ENCODE measurements at places on chromosomes 16 and 17.

- no peak for DNase-seq
Observed at GRCh38 chr17:699345-699744, 15.3 kb downstream of the VPS53 start.

DNA sequence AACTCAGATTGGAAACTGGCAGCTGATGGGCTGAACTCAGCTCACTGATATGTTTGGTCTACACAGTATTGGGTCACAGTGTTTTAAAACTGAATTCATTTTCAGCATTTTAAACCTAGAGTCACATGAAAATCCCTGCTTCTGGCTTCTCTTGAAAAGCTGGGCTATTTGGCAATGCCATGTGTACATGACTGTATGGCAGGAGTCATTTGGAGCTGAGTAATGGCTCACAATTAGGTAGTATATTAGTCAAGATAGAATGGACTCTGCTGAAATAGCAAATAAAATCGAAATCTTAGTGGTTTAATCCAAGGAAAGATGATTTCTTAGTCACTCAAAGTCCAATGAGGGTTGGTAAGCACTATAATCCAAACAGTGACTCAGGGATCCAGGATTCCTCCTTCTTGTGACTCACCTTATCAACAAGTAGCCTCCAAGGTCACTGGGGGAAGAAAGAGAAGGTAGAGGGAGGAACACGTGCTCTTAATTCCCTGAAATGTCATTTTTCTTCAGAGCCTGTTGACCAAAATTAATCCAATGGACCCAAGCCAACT lies 13.9 kb upstream of the PMP22 start:
- no peak for DNase-seq

DNA sequence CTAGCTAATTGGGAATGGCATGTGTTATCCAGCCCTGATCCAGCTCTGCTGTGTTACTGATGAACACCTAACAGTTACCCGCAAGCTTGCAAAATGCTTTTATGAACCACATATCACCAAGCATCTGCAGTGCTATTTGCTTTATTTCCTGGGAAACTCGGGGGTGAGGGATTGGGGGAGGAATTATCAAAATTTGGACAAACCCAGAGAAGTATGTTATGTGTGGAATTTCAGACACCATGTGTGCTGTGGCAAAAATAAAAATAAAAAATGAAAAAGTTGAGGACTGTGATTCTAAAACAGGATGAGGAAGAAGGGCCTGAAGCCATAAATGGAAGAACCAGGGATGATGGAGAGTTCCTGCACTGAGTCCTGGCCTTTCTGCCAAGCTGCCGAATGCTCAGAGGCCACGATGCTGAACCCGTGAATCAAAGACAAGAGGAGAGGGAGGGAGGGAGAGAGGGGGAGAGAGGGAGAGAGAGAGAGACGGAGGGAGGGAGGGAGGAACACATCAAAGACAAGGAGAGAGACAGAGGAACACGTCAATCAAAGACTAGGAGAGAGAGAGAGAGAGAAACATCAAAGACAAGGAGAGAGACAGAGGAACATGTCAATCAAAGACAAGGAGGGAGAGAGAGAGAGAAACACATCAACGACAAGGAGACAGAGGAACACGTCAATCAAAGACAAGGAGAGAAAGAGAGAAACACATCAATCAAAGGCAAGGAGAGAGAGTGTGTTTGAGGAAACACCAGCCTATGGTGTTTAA lies 89.8 kb downstream of the MRM3 start:
- no peak for DNase-seq

DNA sequence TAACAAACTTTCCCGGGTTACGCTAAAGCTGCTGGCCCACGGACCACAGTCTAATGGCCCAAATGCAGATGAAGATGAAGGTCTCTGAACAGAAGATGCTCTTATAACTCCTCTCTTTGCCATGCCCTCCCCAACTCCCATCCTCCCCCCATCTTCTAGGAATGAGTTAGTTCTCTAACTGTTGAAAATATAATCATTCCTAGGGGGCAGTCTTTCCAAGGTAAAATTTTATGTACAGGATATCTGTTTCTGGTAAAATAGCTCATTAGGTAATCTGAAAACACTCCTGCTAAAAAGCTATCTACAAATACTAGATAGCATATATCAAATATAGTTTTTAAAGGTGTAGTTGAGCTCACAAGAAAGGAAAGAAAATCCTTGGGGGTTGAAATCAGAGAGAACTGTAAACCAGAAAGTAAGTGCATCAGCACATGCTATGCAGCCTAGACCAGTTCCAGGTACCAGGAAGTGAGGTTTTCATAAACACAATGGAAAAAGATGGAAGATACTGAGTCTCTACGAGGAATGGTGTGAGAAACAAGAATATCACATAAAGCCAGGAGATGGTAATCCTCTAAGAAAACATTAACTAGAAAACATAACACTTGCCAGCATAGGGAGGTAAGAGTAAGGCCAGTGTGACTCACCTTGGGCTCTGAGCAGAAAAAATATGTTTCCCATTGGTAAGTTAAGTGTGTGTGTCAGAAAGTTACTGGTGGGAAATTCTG lies 38.1 kb downstream of the CMC2 start:
- no peak for DNase-seq

- no peak for DNase-seq
Observed at GRCh38 chr16:17270111-17270510, 200.6 kb downstream of the XYLT1 start.

DNA sequence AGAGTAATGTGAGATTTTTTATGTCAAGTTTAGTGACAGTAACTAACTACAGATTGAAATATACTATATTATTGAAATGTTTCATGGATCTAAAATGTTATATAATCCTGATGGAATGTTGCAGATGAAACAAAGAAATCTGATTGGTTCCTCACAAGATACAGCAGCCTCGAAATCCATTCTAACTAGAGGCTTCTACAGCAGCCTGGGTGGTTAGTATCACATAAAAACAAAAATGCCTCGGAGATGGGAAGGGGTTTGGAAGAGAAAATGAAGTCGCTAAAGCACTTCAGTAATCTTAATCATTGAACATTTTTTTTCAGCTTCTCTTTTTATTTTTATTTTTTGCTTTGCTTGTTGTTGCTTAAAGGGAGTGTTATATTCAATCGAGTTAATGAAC lies 75.2 kb downstream of the TANC2 start:
- DNase-seq = no peak

DNA sequence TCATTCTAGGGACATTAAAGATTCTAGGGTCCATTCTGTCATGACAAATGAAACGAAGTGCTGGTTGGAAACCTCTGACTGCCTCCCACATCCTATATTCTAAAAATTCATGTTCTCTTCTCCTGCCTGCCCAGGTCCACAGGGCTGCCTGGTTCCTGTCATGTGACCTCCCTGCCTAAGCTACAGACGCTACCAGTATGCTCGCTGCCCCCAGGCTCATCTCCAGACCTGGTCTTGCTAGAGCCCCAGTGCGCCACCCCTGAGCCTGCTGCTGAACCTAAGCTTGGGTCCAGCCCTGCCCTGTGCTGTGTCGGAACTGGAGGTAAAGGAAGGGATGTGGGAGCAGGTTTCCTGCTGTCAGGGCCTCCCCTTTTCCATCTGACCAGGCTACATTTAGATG lies 231.6 kb upstream of the CDH5 start:
- DNase-seq = no peak

DNA sequence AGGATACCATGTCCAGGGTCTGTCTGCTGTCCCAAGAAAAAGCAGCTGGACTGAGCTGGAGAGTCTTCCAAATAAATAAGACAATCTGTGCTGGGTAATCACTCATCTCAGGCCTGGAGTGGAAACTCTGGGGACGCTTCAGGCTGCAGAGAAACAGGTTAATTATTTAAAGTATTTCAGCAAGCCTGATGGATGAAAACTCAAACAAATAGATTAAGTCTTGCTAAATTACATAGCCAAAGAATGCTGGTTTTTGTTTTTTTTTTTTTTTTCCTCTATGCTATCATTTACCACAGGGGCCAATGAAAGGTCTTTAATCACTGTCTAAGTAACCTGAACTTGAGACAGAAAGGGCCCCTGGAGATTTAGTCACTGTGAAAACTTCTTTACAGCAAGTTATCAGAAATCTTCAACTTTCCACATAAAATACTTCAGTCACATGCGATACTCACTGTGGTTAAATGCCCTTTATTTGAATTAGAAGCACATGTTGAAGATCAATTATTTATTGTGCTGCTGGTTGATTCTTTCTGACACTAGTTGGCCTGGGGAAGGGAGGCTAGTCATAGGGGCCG lies 31.0 kb upstream of the KCNJ2 start:
- no peak for DNase-seq

- DNase-seq = no peak
Observed at GRCh38 chr17:48067245-48067644, 19.1 kb downstream of the NFE2L1 start.

GRCh38 chr16:65543781-65544740 lies 422.2 kb upstream of the CDH11 start:
- DNase-seq = no peak

GRCh38 chr16:48641770-48642169 lies 31.8 kb upstream of the N4BP1 start:
- DNase-seq = no peak

- no peak for DNase-seq
Observed at GRCh38 chr17:58335779-58336455, 7.3 kb upstream of the TSPOAP1 start.

DNA sequence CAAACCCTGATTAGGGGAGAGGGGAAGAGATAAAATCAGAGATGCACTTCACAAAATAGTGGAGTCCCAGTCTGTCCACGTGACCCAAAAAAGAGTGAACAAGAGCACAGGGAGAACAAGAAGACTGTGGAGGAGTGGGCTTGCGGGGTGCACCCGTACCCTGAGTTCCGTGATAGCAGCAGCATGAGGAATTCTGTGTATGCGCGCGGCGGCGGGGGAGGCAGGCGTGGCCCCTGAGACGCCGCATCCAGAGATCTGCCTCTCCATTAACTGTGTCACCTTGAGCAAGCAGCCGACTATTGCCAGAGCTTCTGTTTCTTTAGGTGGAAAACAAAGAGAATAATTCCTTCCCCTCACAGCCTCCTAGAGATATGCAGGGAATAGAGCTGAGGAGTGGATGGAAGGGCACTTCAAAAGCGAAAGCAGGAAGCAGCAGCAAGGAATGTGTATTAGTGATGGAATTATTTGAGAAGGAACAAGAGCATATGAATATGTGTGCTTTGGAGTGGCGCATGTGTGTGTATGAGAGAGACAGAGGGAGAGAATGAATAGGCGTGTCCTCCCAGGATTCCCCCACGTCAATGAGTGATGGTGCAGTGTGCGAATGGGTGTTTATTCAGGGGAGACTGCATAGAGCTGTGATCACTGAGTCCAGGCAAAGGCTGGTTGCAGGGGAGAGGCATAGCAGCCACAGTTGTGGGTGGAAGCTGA lies 10.4 kb upstream of the SOX9 start:
- no peak for DNase-seq

DNA sequence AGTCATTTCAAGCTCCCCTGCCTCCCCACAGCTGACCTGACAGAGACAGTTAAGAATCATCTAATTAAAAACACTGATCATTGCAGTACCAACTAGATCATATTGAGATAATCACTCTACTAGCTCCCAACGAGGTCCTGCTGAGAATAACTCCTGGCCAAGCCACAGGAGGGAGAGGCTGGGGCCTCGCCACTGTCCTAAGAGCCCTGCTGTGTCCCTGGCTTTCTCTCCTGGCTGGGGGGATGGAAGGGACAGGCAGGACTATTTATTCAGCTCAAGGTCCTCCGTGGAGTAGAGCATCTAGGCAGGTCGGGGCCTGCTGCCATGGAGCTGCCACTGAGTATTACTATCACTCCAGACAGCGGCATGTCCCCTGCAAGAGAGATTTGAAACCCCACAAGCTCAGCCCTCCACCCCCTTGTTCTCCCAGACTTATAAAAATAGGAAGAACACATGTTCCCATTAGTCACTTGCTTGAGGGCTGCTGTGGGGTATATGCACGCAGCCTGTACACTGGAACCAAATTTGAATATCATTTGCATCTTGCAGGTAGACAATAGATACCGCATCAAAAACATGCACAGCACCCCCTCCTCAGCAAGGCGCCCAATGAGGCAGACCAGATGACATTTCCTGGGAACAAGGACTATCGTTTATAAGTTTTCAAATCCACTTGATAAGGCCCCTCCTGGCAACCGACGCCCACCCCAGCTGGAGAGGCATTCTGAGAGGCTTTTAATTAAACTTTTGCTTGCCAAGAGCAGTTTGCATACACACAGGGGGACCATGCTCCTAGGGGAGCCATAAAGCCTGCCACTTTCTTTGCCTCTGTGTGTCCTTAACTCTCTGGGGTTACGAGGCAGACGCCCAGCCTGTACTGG lies 385.2 kb upstream of the ZFHX3 start:
- no peak for DNase-seq

DNA sequence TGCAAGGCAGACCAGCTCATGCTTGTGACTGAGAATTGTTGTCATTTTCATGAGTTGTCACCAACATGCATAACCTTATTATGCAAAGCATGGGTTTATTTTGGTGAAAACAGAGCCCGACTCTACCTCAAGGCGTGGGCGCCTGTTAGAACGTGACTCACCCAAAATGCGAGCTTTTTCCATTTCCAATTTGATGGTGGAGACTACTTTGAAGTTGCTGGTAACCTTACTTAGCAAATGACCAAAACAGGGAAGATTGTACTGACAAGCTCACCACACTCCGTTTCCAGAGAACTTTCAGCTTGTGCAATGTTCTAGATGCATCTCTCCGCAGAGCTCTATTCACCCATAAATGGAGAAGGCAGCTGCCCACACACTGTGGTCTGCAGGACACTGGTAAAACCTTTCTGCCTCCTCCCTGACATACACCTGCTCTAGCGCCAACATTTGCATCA lies 284.5 kb downstream of the MAF start:
- DNase-seq = no peak

DNA sequence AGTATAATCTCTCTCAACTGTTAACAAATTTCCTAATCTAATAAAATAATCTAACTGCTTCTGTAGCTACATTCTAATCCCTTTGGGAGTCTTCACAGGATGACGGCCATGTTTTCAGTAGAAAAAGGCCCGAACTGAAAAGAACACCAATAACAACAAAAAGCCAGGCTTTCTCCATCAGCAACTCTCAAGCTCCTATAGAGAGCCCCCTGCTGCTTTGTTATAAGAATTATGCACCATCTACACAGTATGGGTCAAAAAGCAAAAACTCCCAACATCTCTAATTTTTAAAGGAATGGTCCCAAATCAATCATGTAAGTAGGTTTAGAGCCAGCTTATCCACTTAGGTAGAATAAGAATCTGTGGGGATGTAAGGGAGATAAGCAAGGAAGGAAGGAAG lies 163.6 kb upstream of the C17orf78 start:
- DNase-seq = no peak

- no peak for DNase-seq
Observed at GRCh38 chr17:45747911-45748310, 36.2 kb upstream of the CRHR1 start.

DNA sequence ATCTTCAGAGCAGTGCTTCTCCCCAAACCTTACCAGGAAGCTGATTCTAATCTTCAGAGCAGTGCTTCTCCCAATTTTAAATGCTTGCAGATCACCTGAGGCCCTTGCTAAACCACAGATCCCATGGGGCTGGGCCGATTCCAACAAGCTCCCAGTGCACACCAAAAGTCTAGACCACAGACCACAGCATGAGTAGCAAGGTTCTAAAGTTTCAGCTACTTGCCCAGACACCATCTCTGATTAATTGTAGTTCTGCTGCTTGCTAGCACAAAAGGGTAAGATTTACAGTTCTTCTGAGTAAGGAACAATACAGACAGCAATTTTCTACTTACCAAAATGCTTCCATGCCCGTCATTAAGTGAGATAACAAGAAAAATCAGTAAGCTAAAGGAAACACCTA lies 12.2 kb downstream of the CLEC3A start:
- no peak for DNase-seq

Data from esophagus squamous epithelium (tissue), 5 donors.